ENCODE measurements at places on chromosomes 6 and 20. TPM values are rescaled to one million over a fixed set of nuclear protein-coding genes. Genes with fewer than 3 reads are reported as not detected.

Gene TTBK1
- total RNA-seq = not detected

DNA sequence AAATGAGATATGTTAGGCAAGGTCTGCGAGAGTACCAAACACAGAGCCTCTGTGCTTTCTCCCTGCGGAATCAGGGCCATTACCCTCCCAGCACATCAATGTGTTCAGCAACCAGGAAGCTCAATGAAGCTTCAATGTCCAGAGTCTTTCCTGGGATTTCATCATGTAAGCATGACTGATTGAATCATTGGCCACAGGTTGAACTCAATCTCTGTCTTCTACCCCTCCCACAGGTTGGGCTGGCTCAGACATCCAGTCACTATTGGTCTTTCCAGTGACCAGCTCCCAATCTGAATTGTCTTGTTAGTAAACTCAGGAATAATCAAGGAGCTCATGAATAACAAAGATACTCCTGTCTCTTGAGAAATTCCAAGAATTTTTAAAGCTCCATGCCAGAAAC is 2.7 kb upstream of the DTD1 start:
- DNase-seq = no peak

DNA sequence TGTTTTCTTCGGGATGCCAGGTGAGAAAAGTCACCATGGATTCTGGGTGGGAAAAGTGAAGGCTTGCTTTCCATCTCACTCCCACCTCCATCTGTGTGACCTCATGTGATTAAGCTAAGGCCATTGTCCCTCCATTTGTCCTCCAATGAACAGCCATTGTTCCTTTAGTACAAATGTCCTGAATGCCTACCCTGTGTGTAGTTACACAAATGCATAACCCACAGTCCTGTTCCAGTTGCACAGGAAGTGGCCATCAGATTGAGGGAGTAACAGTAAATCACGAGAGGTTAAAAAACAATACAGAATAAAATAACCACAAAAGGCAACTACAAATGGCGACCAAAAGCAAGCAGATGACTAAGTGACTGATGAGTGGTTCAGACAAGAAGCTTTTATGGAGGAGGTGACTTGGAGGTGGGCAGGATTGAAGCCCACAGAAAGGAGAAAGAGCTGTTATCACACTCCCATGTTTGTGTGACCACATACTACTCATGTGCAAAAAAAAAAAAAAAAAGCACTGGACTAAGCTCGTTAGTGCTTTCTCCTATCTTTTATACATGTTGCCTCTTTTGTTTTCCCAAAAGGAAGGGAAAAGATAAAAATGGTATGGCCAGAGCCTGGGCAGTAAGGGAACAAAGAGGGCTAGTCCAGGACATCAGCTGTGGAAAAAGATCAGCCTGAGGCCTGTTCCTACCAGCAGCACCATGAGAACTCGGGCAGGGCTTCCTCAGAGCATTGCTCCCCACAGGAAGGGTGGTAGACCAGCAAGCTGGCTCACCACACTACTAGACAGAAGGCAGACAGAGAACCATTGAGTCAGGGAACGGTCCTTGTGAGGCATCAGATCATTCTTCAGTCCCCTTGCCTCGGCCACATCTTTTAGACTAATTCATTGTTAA is 111.0 kb downstream of the TFAP2A start:
- no peak for DNase-seq

DNA sequence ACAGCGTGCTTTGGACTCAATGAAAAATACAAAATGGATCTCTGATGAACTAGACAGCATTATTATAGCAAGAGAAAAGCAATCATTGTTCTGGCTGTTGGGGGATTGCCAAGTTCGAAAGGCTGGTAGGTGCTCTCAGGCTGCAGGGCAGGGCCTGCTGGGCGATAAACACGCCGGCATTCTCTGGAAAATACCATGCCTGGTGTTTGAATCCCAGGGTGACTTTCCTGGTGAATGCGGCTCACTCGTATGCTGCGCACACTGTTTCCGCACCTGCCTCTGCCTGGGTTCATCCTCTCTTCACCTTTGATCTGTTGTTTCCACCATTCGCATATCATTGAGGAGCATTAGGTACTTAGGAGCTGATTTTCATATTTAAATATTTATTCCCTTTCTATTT is 37.4 kb downstream of the GCNT2 start:
- no peak for DNase-seq

Gene SLC32A1
- total RNA-seq = not detected

DNA sequence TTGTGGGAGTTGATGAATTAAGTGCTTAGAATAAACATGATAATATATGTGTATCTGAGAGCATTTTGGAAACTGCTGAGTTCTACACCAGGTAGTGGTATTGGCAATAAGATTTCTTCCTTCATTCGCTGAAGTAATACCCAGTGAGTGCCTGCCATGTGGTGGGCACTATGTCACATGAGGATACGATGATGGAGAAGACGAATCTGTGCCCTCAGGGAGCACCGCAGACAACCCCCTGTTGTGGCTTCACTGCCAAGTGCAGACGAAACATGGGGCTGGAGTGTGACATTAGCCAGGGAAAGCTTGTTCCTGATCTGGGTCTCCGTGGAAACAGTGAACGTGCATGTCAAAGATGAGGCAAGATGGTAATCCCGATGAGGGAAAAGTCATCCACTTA is 7.9 kb downstream of the ZNF76 start:
- no peak for DNase-seq

DNA sequence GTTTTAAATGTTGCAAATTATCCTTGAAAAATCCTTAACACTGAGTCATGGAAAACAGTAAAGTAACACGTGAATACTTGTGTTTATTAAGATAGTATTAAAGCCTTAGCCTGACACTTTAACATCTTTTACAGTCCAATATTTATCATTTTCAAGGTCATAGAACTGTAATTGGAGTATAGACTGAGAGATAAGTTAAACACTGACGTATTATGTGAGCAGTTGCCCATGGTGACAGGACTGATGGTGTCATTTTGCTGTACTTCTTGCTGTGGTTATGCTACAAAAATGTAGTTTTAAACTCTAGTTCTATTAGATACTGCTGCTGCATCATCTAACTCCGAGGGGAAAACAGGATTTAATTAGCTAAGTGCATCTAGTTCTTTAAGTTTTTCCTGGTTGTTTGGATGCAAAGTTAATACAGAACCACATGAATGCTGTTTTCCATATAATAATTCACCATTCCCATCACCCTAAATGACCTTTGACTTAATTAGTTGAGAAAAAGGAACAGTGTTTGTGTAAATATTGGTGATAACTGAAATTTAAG is 37.8 kb downstream of the SLC2A12 start:
- DNase-seq = no peak

DNA sequence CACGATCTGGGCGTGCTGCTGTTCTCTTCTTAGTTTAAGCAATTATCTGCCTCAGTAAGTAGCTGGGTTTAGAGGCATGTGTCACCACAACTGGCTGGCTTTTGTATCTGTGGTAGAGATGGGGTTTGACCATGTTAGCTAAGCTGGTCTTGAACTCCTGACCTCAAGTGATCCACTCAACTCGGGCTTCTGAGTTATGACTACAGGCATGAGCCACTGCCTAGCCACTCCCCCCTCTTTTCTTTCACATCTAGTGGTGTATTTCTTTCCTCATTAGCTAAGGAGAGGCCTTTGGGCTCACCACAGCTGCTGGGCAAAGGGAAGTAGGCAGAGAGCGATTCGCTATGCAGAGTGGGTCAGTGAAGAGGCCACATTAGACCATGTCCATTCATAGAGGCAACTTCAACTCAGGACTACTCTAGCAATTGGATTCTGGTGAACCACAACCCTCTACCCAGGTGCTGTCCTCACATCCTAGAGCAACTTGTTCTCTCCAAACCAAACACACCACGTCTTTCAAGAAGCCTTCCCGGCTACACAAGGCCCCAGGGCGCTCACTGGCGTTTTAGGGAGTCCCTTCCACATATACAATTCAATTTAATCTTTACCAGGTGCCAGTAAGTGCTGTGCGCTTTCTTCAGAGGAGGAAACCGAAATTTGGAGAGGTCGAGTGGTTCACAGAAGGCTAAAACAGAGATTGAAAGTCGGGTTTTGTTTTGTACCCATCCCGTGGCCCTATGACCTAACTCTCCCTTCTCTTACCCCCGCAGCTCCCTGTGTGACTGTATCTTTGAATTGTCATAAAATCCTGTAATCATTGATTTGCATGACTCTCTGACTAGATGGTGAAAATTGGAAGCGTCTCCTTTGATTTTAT is 26.5 kb upstream of the GFOD1 start:
- DNase-seq = no peak

DNA sequence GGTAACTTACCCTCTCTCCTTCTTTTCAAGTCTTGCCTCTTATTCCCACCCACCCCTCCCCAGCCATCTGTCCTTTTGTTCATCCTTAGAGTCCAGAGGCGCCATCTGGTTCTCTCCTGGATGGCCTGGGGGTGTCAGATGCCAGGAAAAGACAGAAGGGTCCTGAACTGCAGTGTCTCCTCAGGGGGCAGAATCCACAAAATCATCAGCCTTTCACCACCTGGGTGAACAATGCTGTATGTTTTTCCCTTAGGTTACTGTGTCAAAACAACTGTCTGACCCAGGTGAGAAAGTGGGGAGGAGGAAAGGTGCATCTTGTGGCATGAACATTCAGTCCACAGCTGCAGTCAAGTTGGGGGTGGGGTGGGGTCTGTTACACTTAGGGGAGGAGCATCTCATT is 47.9 kb upstream of the FYN start:
- no peak for DNase-seq

GRCh38 chr6:1039191-1039590 is 272.7 kb upstream of the FOXQ1 start:
- DNase-seq = no peak

Gene RAB23
- 1.9 TPM for total RNA-seq

GRCh38 chr6:153104220-153104619 is 26.9 kb downstream of the RGS17 start:
- no peak for DNase-seq

DNA sequence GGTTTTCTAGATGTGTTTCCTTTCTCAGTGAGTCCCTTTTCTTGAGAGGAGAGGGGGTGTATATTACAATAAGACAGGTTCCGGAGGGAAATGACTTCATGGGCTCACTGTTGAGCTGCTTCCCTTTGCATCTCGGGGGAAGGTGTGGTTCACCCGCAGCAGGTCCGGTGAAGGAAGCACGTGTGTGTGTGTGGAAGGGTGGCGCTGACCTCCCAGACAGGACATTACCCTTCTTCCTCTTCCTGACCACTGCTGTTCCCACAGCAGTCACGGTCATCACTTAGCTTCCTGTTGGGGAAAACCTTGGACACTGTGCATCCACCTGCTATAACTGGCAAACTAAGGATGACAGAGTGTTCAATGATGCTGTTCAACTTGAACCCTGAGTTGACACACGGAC is 83.6 kb downstream of the PLEKHG1 start:
- DNase-seq = no peak

DNA sequence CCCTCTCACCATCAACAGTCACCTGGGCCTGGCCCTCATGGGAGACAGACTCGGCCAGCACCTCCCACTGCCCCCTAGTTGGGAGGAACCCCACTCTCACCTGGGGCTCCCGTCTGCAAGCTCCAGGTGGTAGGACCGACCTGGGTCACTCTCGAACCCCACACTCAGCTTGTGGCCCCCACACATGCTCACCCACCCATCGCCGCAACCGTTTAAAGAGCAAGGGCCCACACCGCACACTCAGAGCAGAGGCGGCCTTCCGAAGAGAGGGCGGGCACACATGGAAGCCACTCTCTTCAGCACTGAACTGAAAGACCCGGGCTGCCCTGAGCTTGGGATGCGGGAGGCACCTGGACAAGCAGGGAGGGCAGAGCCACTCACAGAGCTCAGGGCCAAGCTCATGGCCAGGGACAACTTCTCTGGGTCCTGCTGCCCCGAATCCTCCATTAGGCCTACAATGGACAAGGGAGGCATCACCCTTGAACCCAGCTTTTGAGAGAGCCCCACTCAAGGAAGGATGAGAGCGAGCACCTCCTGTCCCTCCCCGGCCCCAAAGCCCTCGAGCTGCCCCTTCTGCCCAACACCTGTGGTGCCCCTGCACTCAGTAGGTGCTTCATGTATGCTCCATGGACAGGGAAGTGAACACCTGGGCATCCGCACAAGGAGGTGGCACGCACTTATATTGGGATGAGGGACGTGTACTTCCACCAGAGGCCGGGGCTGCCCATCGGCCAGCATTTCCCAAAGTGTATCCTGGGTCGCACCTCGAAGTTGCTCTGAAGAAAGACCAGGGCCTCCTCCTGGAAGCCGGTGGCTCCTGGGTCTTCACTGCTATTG is 50.4 kb downstream of the YTHDF1 start:
- DNase-seq = no peak

All from activated naive CD8-positive, alpha-beta T cell treated with anti-CD3 and anti-CD28 coated beads, Interleukin-2, amount 10 ng/mL, durations not matched to agents 7 days and 5 days (primary cell).